ENCODE measurements at places on chromosomes 3 and 15. TPM values are rescaled to one million over a fixed set of nuclear protein-coding genes. Genes with fewer than 3 reads are reported as not detected.

Gene C3orf85
- not detected for total RNA-seq

Gene NR2F2
- total RNA-seq = 33.5 TPM

Gene CASR
- not detected for total RNA-seq

Gene TMEM158
- total RNA-seq = 2.8 TPM

Gene SERINC4
- not detected for total RNA-seq

Gene CP
- not detected for total RNA-seq

Gene THUMPD3
- total RNA-seq = 19.0 TPM

Gene ZNF80
- total RNA-seq = not detected

Gene CIB1
- total RNA-seq = 47.3 TPM

Gene TMC3
- total RNA-seq = not detected

Gene RHOV
- not detected for total RNA-seq

Gene LMAN1L
- not detected for total RNA-seq

Gene CCR8
- not detected for total RNA-seq

Gene MST1R
- total RNA-seq = 0.13 TPM

Gene CLEC3B
- total RNA-seq = 0.26 TPM

Gene SRGAP3
- 2.3 TPM for total RNA-seq

Gene COL6A5
- total RNA-seq = not detected

Gene SLC15A2
- under 0.01 TPM for total RNA-seq

Gene PLSCR5
- total RNA-seq = not detected

Gene ZPLD1
- not detected for total RNA-seq

Gene CHRD
- 0.63 TPM for total RNA-seq

Gene KCNMB3
- total RNA-seq = 2.1 TPM

Gene CELF6
- not detected for total RNA-seq

Gene HYAL3
- 17.5 TPM for total RNA-seq
